ENCODE measurements at places on chromosomes 5 and 9. TPM values are rescaled to one million over a fixed set of nuclear protein-coding genes. Genes with fewer than 3 reads are reported as not detected.

The CDH9 gene
- total RNA-seq: not detected

DNA sequence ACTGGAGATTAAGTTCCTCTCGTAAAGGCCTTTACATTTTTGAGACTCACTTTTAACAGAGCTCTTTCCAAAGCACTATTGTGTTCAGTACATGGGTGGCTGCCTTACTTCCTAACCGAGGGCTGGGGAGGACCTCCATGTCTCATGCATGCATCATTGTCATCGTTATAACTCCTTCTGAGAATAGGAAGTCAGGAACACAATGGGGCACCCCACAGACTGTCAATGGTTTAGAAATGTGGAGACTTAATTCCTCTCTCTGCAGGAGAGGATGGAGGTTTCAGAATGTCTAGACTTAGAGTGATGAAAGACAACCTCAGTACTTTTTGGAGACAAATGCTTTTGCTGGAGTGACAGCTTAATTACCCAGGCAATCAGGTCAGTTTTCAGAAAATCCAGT is 83.9 kb downstream of the PRLR start:
- no peak for DNase-seq

The GNA14 gene
- 7.4 TPM for total RNA-seq

GRCh38 chr5:17925276-17925675 is 291.0 kb downstream of the TAF11L14 start:
- no peak for DNase-seq

GRCh38 chr9:117714282-117714681 is 10.1 kb downstream of the TLR4 start:
- peak; percentile 37 for DNase-seq

The GPR107 gene
- total RNA-seq: 39.7 TPM

DNA sequence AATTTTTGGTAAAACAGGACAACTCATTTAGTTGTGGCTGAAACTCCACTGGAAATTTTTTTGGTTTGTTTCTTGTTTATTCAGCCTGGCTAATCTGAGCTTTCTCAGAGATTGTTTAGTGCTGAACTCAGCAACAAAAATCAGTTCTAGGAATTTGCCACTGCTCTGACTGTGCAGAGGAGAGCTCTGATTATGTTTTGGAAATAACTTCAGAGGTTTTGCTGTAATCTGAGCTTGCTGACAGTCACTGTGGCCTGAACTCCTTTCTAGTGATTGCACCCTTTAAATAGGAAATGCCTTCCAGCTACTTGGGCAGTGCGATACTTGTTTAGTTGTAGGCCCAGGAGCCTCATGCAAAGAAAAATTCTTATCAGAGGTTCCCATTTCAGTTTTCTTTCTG is 60.2 kb downstream of the OSTF1 start:
- DNase-seq: no peak

- no peak for DNase-seq
Measured at GRCh38 chr9:5820425-5820824, 12.5 kb downstream of the ERMP1 start.

DNA sequence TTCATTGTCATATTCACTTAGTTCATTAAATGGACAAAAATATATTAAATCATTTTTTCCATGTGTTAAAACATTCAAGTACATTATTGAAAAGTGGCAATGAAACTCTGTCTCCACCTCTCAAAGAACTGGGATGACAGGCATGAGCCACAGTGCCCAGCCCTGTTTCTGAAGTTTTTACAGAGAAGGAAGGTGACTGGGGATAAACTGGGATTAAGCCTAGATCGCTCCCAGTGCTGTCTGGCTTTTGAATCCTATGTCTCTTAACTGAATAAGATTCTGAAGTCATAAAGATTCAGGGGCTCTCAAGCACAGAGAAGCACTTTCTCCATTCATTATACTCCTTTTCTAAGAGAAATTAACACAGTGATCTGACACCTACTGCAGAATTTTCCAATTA is 88.3 kb downstream of the SLC38A9 start:
- DNase-seq: no peak

GRCh38 chr5:180424094-180424493 is 70.1 kb upstream of the CNOT6 start:
- DNase-seq: no peak

DNA sequence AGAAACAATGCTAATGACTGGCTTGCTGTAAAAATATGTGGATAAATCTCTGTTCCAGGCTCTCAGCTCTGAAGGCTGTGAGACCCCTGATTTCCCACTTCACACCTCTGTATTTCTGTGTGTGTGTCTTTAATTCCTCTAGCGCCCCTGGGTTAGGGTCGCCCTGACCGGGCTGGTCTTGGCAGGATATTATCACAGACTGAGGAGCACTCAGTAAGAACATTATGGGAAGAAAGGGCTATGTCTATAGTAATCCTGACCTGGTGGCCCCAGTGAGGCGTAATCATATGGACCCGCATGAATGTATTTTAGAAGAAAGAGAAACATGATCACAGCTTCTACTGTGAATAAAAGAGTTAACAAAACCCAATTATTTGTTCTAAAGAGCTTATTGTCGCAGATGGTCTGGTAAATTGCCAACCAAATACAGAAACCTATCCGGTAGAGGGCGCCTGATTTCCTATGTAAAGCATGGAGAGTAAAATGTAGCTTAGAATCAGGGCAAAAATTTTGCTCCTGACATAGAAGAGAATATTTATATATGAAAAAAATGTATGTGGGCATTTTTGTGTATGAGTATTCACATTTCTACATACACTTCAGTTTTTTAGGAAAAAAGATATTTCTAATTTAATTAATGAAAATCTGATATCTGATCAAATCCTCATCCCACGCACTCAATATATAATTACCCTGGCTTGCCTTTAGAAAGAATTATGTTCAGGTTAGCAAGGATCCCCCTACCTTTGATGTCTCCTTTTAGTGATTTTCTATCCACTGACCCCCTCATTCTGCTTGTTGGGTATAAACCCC is 5.8 kb upstream of the IFNA1 start:
- peak; percentile 85 for DNase-seq

Measured in mucosa of descending colon (tissue), 3 donors.